ENCODE measurements at places on chromosomes 12 and 14.

DNA sequence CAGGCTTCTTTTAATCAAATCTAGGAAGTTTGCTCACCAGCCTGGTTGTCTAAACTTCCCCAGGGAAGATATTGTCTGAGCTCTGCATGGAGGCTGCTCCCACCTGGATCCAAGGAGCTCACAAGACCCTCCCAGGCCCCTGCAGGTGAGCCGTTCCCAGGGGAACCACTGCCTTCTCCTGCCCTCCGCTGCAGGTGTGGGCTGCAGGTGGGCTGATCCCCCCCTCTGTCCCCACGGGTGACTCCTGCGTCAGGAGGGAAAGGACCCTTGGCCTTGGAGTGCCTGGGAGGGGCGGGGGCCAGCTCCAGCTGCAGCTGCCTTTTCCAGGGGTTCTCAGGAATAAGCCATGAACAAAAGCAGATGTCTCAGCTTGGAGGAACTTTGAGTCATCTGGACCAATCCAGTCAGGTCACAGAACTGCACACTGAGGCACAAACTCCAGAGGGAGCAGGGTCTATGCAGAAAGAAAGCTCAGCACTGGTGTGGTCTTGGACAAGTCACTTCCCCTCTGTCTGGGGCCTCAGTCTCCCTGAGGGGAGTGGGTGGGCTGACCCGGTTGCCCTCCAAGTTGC, 246.6 kb upstream of the RTL1 start:
- no peak for DNase-seq

DNA sequence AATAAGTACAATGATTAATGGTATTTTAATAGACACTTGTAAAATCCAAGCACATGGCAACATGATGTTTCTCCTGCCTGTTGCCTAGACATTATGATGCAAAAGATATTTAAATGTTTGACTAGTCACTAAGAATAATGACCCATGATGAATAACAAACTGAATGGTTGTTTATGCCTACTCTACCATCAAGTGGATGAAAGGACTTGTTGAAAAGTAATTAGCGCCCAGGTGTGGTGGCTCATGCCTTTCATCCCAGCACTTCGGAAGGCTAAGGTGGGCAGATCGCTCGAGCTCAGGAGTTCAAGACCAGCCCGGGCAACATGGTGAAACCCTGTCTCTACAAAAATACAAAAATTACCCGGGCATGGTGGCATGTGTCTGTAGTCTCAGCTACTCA, 30.7 kb downstream of the KIF21A start:
- DNase-seq: no peak

GRCh38 chr12:93812626-93813025, 135.5 kb downstream of the CRADD start:
- DNase-seq: no peak

GRCh38 chr12:61272441-61272840, 987.8 kb upstream of the USP15 start:
- DNase-seq: no peak

GRCh38 chr12:107355004-107355565, 261.7 kb upstream of the CRY1 start:
- DNase-seq: no peak

- no peak for DNase-seq
These were observed 86.9 kb upstream of the CPM start for GRCh38 chr12:69019910-69020309.

- no peak for DNase-seq
These were observed 193.3 kb downstream of the KTN1 start for GRCh38 chr14:55773312-55773711.

DNA sequence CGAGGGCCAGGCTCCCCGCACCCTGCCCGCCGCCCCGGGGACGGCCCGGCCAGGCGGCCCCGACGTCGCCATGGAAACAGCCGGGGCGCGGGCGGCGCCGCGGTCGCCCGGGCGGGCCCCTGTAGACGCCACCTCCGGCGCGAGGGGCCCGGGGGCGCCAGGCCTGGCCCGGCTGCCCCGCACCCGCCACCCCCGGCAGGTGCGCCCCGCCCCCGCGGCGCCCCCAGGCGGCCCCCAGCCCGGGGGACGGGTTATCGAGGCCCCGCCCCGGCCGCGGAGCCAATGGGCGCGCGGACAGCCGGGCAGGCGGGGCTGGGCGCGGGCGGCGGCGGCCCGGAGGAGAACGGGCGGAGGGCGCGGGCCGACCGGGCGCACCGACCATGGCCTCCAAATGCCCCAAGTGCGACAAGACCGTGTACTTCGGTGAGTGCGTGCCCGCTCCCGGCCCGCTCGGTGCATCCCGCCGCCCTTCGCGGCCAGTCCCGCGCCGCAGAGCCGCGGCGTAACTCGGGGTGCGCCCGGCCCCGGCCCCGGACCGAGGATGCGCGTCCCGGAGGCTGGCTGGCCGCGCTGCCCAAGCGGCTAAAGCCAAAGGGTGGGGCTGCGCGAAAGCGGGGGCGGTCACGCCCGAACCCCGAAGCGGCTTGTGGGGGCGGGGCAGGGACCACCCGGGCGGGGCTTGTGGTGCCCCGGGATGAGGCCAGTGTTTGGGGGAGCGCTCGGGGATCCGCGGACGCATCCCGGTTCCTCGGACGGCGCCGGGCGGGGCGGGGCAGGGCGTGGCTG, at the start of gene CRIP2:
TSS of gene CRIP2 (plus strand) at position 339 of the 786 bp plus-strand sequence. CDS start at position 381, 42 bp downstream.
- peak; percentile 41 for DNase-seq

- DNase-seq: no peak
These were observed 215.0 kb upstream of the EEA1 start for GRCh38 chr12:93144109-93144508.

GRCh38 chr12:93918262-93918661, 230.1 kb upstream of the PLXNC1 start:
- DNase-seq: no peak

DNA sequence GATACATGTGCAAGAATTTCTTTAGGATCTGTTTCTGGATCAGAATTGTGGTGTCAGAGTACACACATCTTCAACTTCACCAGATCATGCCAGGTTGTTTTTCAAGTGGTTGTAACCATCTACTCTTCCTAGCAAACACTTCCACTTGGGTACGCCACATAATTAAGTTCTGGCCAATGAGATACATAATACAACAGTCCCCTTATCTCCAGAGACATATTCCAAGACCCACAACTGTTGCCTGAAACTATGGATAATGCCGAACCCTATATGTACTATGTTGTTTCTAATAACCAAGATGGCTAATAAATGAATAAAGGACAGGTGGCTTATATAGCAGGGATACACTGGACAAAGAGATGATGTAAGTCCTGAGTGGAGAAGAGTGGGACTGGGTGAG, 2.5 kb upstream of the CHPT1 start:
- no peak for DNase-seq

DNA sequence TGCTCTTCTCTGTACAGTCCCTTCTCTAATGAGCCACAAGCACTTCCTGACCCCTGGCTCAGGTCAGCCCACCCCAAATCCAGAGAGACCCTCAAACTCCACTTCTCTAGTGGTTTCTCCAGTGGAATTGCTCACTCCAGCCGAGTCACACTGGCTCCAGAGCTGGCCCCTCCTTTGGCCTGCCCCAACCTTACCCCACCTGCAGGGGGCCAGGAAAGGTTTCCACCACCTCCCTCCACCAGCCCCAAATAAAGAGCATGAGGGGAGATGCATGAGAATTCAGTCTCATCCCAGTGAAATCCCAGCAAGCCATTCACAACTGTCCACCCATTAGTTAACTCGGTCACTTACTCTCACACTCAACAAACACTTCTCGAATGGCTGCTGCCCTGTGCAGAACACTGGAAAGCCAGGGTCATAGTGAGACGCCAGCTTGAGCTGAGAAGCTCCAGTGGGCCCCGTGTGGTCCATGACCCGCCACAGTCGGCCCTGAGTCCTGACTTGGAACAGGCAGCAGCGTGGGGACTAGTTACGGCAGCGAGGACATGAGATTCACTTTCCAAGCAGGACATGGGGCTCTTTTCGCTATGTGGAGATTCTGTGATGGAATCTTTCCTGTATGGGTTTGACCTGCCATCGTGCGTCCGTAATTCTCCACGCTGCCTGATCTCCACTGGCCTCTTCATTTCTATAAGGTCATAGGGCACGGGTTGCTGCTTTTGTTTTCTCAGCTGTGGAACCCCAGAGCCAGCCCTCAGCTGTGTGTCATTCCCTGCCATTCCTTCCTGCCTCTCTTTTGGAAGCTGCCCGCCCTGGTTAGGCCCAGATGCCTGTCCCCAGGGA, 44.2 kb downstream of the SLC6A12 start:
- no peak for DNase-seq

DNA sequence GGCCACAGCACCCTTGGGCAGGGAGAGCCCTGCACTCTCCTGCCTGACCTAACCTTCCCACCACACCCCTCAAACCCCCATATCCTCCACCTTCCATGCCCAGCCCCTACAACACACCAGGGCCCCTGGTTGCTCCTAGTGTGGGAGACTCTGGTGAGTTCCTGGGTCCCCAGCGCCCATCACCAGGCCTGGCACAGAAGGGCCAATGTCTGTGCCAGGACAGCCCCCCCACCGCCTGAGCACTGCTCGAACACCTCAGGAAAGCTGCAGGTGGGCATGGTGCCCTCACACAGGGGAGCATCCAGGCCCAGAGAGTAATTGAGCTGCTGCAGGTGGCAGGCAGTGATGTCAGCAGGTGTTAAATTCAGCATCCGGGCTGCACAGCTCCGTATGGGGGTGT, 15.2 kb downstream of the ADCY6 start:
- no peak for DNase-seq

- no peak for DNase-seq
These were observed 127.1 kb downstream of the ITPR2 start for GRCh38 chr12:26705851-26706250.

- no peak for DNase-seq
These were observed 2.8 kb upstream of the FGF6 start for GRCh38 chr12:4448371-4448940.

DNA sequence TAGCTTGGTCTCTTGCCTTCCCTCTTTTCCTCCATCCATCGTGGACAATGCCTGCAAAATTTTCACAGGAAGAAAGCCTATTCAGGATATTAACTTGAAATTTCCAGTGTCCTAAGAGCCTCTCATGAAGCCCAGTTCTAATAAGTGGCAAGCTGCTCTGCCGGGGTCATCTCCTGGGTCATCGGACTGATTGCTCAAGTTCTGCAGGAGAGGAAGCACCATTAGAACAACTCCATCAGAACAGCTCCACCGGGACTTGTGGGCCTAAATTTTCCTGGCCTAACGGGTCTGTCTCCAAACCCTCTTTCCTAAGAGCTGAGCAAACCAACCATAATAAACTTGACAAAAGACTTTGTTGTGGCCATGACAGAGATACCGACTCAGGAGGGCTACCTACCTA, 13.9 kb downstream of the ERG28 start:
- DNase-seq: no peak

DNA sequence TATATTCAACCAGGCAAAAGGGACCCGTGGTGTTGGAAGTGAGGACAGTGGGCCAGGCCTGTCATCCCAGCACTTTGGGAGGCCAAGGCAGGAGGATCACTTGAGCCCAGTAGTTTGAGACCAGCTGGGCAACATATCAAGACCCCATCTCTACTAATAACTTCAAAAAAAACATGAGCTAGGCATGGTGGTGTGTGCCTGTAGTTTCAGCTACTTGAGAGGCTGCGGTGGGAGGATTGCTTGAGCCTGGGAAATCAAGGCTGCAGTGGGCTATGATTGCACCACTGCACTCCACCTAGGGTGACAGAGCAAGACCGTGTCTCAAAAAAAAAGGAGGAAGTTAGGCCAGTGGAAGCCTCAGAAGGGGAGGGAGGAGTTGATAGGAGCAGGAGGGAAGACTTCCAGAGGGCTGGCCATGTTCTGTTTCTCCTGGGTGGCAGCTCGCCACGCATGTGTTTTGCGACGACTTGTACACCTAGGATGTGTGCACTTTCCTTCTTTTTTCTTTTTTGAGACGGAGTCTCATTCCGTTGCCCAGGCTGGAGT, 10.1 kb downstream of the SLC25A29 start:
- DNase-seq: no peak

GRCh38 chr12:3600039-3600720, 109.2 kb downstream of the PRMT8 start:
- no peak for DNase-seq

DNA sequence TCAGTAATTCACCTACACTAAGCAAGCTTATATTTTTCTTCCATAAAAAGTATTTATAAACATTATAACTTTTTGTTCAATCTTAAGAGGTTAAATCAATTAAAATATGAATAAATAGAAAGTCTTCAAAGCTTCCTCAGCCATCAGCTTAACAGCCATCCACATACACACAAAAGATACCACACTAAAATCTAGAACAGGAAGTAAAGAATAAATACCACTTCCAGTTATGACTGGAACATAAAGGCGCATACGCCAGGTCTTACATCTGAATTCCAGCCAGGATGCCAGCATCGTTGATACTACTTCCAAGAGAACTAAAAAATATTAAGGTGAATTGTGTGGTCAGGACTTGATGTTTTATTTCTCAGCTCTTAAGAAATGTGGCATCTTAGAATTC, 17.0 kb downstream of the SIX1 start:
- no peak for DNase-seq

DNA sequence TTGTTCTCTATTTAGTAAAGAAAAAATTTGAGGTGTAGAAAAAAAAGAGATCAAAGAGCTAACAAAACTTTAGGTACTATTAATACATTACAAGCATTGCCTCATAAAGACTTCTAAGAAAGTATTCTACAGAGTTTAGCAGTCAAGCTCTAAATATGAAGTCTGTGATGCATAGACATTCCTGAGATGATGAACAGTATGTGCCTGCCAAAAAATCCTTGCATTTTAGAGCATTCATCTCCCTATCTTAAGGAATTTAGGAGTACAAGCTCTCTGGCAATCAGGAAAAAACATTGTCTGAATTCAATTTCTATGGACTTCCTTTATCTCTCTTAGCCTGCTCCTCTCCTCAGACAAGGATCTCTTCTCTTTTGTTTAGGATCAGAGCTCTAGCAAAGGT, 202.6 kb upstream of the LRFN5 start:
- DNase-seq: no peak

- DNase-seq: no peak
These were observed 98.5 kb downstream of the ETV6 start for GRCh38 chr12:11747969-11748368.

- no peak for DNase-seq
These were observed 1.1 kb upstream of the CSRP2 start for GRCh38 chr12:76879710-76880518.

GRCh38 chr12:81441629-81442028, 317.5 kb downstream of the PPFIA2 start:
- no peak for DNase-seq

GRCh38 chr12:123828854-123829547, 66.9 kb downstream of the DNAH10 start:
- no peak for DNase-seq

DNA sequence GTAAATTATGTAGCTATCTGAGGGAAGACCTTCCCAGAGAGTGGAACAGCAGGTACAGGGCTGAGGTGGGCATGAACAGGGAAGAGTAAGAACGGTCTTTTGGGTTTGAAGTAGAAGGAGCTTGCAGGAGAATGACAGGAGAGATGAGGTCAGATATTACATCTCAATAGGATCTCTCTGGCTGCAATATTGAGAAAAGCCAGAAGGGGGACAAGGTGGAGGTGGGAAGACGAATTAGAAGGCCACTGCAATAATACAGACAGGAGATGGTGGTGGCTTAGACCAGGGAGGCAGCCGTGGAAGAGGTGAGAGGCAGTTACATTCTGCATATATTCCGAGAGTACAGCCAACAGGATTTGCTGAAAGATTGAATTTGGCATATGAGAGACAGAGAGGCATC, 310.2 kb downstream of the APAF1 start:
- no peak for DNase-seq

GRCh38 chr12:124561231-124561630, 6.2 kb downstream of the NCOR2 start:
- DNase-seq: no peak

Data from effector CD8-positive, alpha-beta T cell (primary cell).